ENCODE measurements at places on chromosomes 5 and 9. TPM values are rescaled to one million over a fixed set of nuclear protein-coding genes. Genes with fewer than 3 reads are reported as not detected.

DNA sequence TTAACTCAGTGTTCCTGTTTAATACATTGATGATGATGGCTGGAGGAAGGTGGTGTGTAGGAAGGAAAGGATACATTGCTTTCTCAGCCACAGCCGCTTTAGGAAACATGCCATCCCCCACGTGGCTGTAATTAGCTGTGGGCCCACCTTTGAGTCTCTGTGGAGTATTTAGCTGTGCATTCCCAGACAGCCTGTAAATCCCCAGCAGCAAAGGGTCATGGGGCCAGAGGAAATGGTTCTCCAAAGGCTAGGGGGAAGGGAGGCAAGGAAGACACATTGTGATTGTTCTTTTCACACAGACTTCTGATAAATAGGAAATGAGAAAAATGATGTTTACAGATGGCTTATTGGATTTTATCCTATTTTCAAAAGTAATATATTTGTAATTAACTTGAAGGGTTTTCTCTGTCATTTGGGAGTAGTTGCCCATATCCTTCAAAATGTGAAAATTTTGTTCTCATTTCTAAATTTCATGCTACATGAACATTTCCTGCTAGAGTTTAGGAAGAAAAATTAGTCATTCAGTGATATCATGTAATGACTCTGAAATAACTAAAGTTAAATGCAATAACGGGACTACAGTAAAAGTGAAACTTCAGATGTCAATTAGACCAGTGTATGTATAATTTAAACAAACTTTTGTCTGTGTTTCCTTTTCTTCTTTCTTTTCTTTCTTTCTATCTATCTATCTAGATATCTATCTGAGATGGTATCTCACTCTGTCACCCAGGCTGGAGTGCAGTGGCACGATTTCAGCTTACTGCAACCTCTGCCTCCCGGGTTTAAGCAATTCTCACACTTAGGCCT lies 24.3 kb upstream of the F2R start:
- peaks cover 38% of the 10 kb centered on the region for H3K36me3 ChIP-seq
- H3K27ac ChIP-seq = peak overlapping the region; percentile 17
- DNase-seq = no peak
- no peak overlapping the region for H3K4me3 ChIP-seq

- no peak overlapping the region for H3K4me3 ChIP-seq
- H3K27ac ChIP-seq = no peak overlapping the region
- no peaks in the 10 kb centered on the region for H3K27me3 ChIP-seq
- peaks cover 15% of the 10 kb centered on the region for H3K4me1 ChIP-seq
These were observed 1.9 kb downstream of the FRMD3 start for GRCh38 chr9:83536332-83536731.

DNA sequence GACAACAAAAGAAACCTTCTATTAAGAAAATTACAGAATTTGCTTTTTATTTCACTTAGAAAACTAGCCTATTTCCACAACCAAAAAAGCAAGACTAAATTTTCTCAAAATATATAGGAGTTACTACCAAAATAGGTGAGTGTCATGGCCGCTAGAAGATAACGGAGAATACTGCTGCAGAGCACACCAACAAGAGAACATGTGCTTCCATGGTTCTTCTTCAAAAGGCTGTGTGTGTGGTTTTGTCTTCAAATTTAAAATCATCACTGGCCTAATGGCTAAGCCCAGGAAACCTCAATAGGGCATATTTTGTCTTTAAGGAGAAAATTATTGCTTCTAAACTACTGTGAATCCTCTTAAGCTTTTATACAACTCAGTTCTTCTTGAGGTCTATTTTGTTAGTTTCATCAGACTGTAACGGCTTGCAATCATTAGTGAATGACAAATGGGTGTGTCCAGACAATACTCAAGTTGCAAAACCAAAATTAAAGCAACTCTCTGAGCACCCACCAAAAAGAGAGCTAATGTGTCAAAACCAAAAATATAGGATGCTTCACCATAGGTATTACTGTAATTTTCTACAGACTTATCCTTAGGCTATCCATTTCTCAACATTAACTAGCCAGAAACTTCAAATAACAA lies 3.3 kb downstream of the SETX start:
- peaks cover 33% of the 10 kb centered on the region for H3K4me1 ChIP-seq
- no peak for DNase-seq
- H3K36me3 ChIP-seq = peaks cover 8% of the 10 kb centered on the region
- H3K27ac ChIP-seq = peak overlapping the region; percentile 16
- H3K4me3 ChIP-seq = no peak overlapping the region

- no peak for DNase-seq
- H3K4me3 ChIP-seq = no peak overlapping the region
- no peaks in the 10 kb centered on the region for H3K36me3 ChIP-seq
- H3K27ac ChIP-seq = no peak overlapping the region
These were observed 1247.4 kb downstream of the EFNA5 start for GRCh38 chr5:106423109-106423897.

Gene SPOCK1
- 0.17 TPM for total RNA-seq

Gene FOXD1
- not detected for total RNA-seq

Data from liver (tissue), 10 donors.